CD4-positive, alpha-beta T cell treated with Interleukin-2 at 100 ng/mL for 4 hours (primary cell): ENCODE measurements at places on chromosomes 1 and 21.
A peak's percentile ranks its signal among the peaks of the same experiment; 100 is the strongest.

DNA sequence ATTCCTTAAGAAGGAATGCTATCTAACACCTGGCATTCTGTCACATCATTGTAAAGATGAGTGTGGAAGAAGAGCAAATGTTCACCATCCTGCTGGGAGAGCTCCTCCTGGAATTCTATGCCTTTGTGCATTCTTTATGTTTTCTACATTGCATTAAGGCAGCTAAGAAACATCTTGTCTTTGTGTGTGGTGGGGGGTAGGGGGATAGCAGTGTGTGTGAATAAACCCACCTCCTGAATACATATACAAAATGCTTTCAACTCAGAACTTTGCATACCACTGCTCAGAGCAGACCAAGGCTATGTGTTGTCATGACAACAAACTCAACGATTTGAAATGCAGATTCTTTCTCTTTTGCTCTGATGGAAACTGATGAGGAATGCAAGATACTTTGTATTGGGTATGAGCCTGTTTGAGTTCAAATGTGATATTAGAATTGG is 193.6 kb upstream of the KAZN start:
- no peak for DNase-seq

DNA sequence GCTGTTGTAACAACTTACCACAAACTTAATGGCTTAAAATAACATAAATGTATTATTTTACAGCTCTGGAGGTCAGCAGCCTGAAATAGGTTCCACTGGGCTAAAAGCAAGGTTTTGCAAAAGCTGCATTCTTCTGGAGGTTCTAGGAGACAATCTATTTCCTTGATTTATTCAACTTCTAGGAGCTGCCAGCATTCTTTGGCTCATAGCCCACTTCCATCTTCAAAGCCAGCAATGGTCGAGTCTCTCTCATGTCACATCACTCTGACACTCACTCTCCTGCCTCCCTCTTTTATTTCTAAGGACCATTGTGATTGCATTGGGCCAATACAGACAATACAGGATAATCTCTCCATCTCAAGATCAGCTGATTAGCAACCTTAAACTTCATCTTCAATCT is 15.1 kb upstream of the FOXJ3 start:
- no peak for DNase-seq

DNA sequence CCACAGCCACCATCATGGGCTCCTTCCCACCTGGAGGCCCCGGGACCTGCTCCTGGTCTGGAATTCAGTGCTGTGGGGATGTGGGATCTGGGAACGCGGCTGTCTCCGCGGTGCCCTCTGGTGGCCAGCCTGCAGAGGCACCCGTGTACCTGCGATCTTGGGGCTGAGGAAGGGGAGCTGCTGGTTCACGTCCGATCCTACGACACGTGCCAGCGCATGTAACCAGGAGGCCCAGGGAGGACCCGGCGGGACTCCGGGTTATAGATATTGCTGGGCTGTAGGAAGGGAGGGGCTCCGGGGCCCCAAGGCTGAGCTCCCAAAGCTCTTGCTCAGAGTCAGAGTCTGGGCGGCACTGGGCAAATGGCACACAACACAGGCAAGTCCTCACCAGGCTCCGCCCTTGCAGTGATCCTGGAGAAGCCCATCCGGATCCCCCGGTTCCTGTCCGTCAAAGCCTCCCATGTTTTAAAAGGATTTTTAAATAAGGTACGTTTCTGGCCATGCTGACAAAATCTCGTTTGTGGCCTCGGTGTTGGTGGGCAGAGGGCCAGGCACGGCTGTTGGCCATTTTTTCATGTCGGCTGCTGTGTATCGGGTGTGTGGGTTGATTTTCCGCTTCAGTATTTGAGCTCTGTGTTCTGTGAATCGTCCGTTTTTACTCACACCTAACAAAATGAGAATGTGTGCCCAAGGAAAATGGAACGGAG is 20.1 kb downstream of the FAAP20 start:
- peak; percentile 34 for DNase-seq

- DNase-seq: no peak
These were observed 70.4 kb upstream of the ABCG1 start for GRCh38 chr21:42148584-42148983.

- DNase-seq: no peak
These were observed 89.1 kb downstream of the MAN1C1 start for GRCh38 chr1:25705699-25706098.

GRCh38 chr1:245978915-245979314 is 528.2 kb downstream of the SMYD3 start:
- no peak for DNase-seq

- DNase-seq: no peak
These were observed 3.5 kb downstream of the SLC66A1 start for GRCh38 chr1:19315378-19316198.

DNA sequence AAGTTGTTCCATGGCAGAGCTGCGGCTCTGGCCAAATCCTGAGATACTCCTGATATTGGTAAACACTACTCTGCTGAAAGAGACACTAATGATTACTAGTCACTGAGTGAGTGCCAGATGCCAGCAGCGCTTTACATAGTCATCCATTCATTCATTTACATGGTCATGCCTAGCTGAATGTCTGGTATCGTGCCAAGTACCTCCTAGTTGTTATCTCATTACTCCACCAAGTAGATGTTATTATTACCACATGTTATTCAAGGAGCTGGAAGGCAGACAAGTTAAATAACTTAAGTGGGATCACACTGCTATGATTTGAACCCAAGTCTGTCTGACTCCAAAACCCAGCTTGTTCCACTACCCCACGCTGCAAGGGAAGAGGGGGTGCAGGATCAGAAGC is 4.7 kb downstream of the OLFML2B start:
- DNase-seq: no peak

- DNase-seq: no peak
These were observed 70.7 kb upstream of the CAMK1G start for GRCh38 chr1:209512821-209513220.

GRCh38 chr21:45138199-45139002 is 64.0 kb downstream of the ADARB1 start:
- DNase-seq: peak; percentile 68

DNA sequence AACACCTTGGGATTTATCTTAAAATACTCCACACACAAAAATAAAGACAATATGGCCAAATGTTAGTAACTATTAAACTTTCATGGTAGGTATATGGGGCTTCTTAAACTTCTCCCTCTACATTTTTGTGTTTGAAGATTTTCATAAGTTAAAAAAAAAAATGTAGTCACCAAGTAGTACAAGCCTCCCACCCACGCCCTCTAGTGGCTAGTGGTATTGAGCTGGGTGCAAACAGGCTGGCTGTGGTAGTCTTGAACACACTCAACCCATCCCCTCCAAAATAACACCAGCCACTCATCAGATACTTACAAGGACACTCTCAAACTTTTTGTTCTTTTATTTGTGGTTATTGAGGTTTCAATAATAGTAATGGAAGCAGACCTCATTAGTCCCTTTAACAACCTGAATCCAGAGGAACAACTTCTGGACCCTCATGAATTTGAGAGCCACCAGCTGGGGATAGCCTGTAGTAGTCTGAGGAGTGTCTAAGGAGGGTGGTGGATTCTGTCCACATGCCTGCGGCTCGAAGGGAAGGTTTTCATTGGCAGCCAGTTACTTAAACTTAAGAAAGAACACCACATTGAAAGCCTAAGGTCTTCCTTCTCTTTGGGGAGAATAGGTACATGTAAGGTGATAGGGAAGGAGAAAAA is 15.6 kb downstream of the RD3 start:
- peak; percentile 82 for DNase-seq

GRCh38 chr1:175192630-175193526 is at the start of gene KIAA0040:
Gene KIAA0040, minus strand, starts transcription at chr1:175192776. Its CDS starts 31,763 bp downstream, at chr1:175161013.
- peak; percentile 51 for DNase-seq

DNA sequence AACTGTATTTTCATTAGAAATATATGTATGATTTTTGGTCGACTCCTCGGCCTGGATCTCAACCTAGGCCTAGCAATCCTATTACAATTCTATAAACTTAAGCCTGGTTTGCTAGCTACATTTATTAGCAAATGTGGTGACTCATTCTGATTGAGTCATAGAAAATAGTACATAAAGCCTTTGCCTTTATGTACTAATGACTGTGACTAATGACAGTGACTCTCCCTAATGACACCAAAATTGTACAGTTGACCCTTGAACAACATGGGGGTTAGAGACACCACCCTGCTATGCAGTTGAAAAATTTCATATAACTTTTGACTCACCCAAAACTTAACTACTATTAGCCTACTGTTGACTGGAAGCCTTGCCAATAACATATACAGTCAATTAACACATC is 78.9 kb downstream of the CLEC20A start:
- no peak for DNase-seq

- DNase-seq: peak; percentile 22
These were observed 41.4 kb upstream of the LMX1A start for GRCh38 chr1:165397944-165398343.

GRCh38 chr1:54212872-54213271 is 12.9 kb downstream of the MRPL37 start:
- no peak for DNase-seq

DNA sequence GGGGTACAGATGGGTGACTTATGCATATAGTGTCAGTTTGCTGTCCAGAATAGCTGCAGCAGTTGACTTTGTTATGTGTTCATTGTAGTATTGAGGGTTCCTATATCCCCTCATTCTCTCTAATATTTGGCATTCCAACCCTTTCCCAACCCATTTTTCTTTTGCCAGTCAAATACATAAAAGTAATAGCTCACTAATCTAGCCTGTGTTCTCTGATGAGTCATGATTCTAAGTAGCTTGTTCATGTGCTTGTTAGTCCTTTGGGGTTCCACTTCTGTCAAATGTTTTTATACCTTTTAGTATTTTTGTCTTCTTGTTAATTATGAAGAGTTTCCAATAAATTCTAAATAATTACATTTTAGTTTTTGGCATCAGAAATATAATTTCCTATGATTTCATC is 99.2 kb upstream of the MROH9 start:
- no peak for DNase-seq

- DNase-seq: no peak
These were observed 17.6 kb downstream of the COQ8A start for GRCh38 chr1:226957714-226958113.

- no peak for DNase-seq
These were observed 31.7 kb upstream of the RGS16 start for GRCh38 chr1:182635871-182636270.

DNA sequence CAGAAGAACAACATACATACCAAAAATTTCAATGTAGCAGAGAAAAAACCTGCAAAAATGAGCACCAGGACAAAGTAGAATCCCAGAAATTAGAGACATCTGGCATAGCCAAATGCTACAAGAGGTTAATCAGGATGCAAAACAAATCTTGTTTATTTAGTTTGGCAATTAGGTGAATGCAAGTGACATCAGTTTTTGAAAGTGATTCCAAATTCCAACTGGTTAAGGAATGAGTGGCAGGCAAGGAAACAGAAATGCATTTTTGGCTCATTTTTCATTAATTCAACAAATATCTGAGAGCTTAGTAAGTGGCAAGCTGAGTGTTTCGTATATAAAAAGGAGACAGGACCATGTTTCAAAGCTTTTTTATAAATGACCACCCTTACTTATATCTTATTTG is 21.3 kb downstream of the SCAF4 start:
- DNase-seq: no peak

GRCh38 chr1:156090840-156091188 is 8.5 kb upstream of the MEX3A start:
- DNase-seq: peak; percentile 91

- DNase-seq: no peak
These were observed 3.3 kb upstream of the HMGN2 start for GRCh38 chr1:26468911-26469310.

GRCh38 chr1:247613405-247613804 is 8.0 kb downstream of the OR2G3 start:
- no peak for DNase-seq

GRCh38 chr1:105872817-105873216 is 1183.7 kb upstream of the PRMT6 start:
- no peak for DNase-seq

DNA sequence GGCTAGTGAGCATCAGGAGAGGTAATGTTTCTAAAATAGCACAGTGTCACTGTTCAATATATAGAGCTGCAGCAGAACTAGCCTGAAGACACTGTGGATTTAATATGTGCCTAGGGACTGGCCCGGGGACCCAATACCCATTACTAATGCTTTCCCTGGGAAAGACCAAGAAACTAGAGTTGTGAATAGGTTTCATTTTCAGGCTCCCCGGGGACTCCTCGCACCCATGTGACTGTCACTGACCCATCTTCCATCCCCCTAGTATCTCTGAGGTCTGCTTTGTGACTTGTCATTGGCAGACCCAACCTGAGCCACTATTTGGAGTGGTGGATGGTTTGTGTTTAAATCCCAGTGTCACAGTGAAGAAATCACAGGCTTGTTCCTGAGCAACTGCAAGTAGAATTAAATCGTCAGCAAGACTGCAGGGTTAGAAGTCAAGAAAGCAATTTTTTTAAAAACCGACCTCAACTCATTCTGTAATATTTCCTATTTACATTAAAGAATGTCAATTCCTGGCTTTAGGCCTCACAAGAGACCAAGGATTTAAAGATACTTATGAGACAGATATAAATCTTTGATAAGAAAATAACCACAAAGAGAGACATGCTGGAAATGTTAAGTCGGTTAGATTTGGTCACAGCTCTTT is 130.0 kb upstream of the TNR start:
- no peak for DNase-seq

DNA sequence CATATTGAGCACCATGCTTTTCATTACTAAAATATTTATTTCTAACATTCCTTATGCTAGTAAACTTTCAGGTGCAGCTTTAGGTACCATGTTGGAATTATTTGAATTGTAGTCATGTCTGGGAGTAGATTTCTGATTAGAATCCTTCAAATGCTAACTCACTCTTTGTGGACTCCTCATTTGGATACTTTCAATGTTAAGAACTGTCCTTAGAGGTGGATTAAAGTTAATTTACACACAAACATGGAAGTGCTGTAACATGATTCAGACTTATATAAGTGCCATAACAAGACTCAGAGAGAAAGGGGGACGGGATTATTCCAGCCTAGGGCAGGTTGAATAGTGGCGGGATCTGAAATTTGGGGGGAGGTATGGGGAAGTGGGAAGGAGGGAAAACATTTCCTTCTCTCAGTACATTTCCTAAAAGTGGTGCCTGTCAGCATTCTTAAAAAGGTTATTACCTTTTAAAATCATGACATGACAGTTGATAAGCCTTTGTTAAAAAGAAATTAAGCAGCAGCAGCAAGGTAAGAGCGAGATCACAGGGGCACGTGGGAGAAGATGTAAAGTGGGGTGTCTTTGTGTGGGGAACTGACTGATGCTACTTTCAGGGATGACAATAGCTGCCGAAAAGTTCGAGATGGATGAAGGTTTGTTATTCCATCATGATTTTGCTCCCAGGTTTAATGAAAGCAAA is 44.4 kb downstream of the HHAT start:
- no peak for DNase-seq

DNA sequence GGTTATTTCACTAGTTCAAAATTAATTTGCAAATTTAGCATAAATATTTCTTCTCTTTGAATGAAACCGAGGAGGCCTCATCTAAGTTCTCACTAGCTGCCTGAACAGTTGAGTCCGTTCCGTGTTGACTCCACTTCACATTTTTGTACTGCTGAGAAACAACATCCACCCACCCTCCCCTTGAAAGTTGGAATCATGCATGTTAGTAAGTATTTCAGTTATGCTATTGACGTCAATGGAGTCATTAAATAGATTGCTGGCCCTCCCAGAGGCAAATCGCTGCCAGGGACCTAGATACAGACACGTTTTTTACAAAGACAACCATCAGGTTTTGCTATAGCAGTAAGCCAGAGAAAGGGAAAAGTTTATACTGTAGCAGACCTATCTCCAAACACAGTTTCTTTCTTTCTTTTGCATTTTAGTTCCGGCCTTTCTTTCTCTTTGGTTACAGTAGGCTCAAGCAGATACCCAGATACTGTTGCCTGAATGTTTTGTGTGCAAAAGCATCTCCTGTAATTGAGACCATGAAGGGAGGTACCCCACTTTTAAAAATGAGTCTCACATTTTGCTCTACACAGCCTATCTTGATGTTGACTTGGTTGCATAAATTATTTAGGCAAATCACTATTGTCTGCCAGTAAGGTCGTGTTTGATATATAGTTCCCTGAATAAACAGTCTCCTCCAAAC is 262.6 kb upstream of the SGIP1 start:
- DNase-seq: no peak
